Effector memory CD4-positive, alpha-beta T cell (primary cell): ENCODE measurements at places on chromosomes 6 and 20.
A peak's percentile ranks its signal among the peaks of the same experiment; 100 is the strongest.

- DNase-seq: no peak
Observed at GRCh38 chr6:108874470-108875160, 26.4 kb downstream of the ARMC2 start.

- DNase-seq: no peak
Observed at GRCh38 chr20:61525781-61526431, 273.8 kb downstream of the CDH4 start.

DNA sequence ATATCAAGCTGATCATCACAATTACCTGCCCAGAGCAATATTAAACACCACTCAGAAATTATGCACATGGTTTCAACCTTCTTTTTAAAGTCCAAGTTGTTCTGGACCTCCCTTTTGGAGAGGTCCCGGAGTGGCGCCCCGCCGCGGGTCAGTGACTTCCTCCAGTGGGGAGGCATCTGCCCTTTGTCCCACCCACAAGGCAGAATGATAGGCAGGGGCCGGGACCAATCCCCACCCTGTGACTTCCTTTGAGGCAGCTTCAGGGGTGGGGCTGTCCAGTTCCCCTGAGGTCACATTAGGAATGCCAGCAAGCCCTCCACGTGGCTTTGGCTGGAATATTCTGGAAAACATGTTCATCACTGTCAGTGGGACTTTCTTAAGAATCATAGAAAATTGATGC, 207.0 kb downstream of the ANKRD60 start:
- DNase-seq: no peak

DNA sequence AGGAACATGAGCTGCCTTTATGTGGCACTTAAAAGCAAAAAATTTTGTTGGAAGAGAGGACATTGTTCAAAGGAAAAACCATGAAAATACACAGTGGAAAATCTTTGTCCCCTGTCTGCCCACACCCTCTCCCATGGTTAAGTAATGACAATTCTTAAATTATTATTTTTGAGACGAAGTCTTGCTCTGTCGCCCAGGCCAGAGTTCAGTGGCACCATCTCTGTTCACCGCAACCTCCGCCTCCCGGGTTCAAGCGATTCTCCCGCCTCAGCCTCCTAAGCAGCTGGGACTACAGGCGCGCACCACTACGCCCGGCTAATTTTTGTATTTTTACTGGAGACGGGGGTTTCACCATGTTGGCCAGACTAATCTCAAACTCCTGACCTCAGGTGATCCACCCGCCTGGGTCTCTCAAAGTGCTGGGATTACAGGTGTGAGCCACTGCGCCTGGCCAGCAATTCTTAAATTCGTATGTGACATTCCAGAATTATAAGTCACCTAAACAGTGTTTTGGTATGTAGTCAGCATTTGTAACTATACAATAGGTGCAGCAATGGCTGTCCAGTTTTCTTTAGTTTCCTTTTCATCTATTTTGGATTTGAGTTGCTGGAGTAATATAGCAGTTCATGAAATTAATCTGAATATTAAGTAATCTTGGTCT, 636 bp upstream of the SSR1 start:
- DNase-seq: peak; percentile 2

GRCh38 chr6:3512832-3513231, 56.0 kb upstream of the SLC22A23 start:
- DNase-seq: no peak

- no peak for DNase-seq
Observed at GRCh38 chr6:167647306-167647705, 179.4 kb upstream of the AFDN start.
